ENCODE measurements at places on chromosomes 6 and 20.
A peak's percentile ranks its signal among the peaks of the same experiment; 100 is the strongest.

- DNase-seq = no peak
Measured at GRCh38 chr20:3858689-3859088, 12.1 kb downstream of the MAVS start.

GRCh38 chr6:70289299-70289698, 13.6 kb downstream of the COL9A1 start:
- no peak for DNase-seq

GRCh38 chr6:66481216-66481615, 774.2 kb upstream of the EYS start:
- no peak for DNase-seq

GRCh38 chr20:1388741-1389483, 3.9 kb downstream of the FKBP1A start:
- DNase-seq = no peak

DNA sequence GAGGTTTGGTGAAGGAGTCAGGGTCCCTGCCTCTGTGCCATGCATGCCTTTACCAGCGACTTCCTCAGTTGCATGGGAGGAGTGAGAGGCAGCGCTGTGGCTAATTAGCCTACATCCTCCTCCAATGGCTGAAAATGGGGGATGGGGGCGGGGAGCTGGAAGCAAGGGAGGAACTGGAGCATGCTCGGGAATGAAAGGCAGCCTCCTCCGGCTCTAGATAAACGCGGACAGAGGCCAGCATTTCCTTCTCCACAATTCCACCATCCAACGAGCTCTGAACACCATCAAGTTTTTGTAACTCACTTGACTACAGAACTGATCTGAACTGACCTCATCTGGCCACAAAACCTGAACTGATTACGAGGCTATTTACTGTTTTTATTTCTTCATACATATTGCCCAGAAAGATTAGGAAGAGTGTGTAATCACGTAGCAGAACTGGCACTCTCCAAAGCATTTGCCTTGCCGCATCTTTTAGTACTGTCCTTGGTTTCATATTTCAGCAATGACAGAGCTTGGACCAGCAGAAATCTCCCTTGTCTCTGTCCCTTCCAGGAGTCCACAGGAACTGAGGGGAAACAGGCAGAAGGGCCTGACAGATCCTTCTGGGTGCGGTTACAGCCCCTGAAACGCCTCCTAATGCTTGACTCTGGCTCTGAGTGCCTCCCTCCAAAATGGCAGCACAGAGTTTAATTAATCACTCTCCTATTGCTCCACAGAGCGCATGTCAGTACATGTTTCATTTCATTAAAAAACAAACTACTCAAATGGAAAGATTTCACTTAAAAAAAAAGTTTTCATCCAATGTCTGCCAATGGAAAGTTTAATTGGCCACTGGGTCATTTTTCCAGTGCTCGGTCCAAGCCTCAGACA, 58.2 kb upstream of the TRAF3IP2 start:
- DNase-seq = no peak

- DNase-seq = no peak
Measured at GRCh38 chr6:158698931-158699330, 49.1 kb downstream of the SYTL3 start.

GRCh38 chr20:11156922-11157321, 483.1 kb upstream of the JAG1 start:
- DNase-seq = no peak

GRCh38 chr20:38220587-38221118, 39.9 kb downstream of the KIAA1755 start:
- DNase-seq = no peak

- DNase-seq = peak; percentile 61
Measured at GRCh38 chr6:150208611-150209352, 65.9 kb downstream of the PPP1R14C start.

- DNase-seq = no peak
Measured at GRCh38 chr6:158207422-158207788, 39.3 kb downstream of the GTF2H5 start.

DNA sequence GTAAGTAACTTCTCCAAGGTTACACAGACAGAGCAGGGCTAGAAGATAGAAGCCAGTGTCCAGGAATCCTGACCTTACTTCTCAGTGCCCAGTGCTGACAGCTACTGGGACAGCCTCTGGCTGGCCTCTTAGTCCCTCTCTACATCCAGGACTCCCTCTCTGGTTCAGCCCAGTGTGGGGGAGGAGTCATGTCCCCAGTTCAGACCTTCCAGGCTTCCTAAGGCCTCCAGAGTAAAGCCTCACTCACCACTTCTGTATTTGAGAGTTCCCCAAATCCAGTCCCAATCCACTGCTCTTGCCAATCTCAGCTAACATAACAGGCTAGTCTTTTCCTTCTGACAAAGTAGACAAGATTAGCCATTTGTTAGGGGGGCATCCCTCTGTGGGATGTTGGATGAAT, 36.9 kb upstream of the EPB41L1 start:
- no peak for DNase-seq

DNA sequence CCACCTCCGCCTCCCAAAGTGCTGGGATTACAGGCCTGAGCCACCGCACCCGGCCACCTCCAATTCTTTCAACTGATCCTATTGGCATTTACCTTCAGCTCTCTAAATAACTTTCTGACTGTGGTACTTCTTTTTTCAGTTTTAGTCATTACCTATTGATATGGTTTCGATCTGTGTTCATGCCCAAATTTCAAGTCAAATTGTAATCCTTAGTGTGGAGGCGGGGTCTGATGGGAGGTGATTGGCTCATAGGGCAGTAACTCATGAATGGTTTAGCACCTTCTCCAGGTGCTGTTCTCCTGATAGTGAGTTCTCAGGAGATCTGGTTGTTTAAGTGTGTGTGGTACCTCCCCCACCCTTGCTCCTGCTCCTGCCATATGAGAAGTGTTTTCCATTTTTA, 140.9 kb downstream of the LPA start:
- DNase-seq = no peak

- DNase-seq = no peak
Measured at GRCh38 chr20:58810116-58810878, 40.4 kb downstream of the GNAS-AS1 start.

DNA sequence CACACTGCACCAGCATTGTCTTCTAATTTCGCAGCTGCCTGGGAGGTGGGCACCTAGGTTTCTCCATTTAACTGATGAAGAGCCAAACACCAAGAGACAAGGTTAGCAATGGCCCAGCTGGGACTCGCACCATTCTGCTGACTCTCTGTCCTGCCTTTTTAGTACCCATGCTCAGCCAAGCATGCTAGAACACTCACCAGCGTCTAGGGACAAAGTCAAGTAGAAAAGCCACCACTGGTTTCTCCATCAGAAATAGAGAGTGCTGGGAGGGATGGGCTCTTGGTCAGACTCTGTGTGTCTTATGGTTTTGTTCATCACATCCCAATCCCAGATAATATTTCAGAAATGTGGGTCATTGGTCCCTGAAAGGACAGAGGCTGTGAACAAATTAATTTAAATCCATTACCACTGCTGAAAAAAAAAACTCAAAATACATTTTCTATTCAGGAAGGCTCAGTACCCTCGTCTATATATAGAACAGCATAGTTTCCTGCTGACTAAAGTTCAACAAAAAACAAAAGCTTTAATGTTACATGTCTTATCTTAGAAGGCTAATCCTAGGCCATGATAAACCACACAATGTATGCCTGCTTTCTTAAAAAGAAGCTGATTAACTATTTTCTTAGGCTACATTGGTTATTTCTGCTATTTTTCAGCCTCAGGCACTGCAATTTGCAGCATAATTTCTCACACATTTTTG, 111.0 kb downstream of the TBC1D7 start:
- DNase-seq = no peak

- no peak for DNase-seq
Measured at GRCh38 chr6:88748141-88748540, 215.3 kb downstream of the RNGTT start.

GRCh38 chr6:13216236-13217014, 111.9 kb downstream of the TBC1D7 start:
- no peak for DNase-seq

DNA sequence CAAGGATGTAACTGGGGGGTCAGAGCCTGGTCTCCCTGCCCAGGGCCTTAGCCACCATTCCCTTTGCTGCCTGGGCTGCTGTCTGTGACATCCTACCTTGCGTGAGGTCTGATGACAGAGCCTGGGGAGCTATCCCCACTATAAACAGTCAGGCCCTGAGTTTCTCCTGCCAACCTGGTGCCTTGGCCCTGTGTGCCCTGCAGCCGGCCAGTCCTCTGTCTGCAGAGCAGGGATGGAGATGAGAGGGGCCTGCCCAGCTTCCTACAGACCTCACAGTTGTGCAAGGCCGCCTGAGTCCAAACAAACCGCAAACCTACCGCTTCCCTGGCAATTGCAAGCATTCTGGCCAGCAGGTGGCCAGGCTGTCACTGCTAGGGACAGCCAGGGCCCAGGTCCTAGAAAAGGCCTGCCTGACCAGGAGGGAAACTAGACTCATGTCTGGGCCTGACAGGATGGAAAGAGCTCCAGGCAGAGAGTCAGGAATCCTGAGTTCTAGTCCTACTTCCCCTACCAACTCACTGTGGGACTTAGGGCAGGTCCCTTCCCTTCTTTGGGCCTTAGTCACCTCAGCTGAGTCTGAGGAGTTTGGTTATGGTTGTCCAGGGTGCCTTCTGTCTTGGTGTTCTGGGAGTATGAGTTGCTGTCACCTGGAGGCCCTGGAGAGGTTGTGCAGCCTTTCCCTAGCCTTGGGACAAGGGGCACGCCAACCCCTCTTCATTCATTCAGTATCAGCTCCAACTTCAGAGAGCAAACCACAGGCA, 86.2 kb downstream of the VEGFA start:
- DNase-seq = no peak

- DNase-seq = no peak
Measured at GRCh38 chr20:8162610-8163009, 30.5 kb downstream of the PLCB1 start.

DNA sequence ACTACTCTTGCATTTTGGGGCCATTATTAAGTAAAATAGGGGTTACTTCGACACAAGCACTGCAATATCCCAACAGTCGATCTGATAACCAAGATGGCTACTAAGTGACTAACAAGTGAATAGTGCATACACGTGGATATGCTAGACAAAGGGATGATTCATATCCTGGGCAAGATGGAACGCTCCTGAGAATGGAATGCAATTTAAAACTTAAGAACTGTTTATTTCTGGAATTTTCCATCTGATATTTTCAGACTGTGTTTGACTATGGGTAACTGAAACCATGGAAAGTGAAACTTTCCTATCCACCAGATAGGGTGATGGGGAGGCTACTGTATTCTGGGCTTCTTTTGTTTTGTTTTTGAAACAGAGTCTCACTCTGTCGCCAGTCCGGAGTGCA, 66.5 kb downstream of the ILRUN start:
- no peak for DNase-seq

GRCh38 chr20:63463400-63464288, 8.8 kb downstream of the KCNQ2 start:
- no peak for DNase-seq

DNA sequence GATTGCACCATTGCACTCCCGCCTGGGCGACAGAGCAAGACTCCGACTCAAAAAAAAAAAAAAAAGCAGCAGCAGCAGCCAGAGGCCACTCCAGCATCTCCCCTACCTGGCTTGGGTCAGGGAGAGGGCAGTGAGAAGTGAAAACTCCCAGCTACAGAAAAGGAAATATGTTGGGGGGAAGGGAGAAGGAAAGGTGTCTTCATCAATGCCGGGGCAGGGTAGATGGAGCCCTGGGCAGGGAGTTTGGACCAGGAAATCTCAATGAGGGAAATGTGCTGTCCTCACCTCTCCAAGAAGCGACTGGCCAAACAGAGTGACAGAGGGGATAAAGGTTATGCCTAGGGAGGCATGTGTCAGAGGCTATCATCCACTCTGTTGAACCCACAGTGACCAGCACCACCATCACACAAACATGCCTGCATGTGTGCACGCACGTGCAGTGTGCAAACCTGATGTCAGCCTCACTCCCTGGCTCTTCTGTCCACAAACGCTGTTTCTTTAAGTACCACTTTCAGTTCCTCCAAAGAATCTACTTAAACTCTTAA, 887 bp upstream of the AIF1 start:
- no peak for DNase-seq

GRCh38 chr6:152271776-152272464, 365.2 kb downstream of the SYNE1 start:
- DNase-seq = no peak

DNA sequence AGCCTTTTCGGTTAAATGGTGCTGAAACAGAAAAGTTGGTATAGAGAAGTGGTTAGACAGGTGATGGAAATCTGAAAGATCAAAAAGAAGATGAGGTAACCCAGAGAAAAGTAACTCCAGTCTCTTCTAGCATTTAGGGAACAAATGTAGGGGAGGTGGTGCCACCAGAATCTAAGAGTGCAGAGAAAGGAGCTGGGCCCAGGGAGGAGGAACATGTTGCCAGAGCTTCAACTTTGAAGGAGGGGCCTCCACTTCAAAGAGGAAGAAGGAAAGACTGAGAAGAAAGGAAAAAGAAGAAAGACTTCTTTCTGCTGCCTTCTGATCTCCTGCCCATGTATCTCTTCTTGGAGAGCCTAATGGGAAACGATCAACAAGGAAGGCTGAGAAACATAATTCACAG, 23.5 kb upstream of the ATRN start:
- no peak for DNase-seq

DNA sequence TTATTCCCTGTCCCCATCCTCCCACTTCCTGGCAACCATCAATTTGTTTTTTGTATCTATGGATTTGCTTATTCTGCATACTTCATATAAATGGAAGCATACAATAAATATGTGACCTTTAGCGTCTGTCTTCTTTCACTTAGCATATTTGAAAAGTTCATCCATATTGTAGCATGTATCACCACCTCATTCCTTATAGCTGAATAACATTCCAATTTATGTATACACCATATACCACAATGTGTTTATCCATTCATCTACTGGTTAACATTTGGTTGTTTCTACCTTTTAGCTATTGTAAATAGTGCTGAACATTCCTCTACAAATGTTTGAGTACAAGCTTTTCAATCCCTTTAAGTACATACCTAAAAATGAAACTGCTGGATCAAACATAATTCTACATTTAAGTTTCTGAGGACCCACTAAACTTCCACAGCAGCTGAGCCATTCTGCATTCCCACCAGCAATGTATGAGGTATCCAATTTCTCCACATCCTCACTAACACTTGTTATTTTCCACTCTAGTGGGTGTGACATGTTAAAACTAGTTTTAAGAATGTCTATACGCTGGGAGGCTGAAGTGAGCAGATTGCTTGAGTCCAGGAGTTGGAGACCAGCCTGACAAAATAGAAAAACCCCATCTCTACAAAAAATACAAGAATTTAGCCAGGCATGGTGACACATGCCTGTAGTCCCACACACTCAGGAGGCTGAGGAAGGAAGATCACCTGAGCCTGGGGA, 32.9 kb downstream of the NUDT3 start:
- DNase-seq = no peak

- DNase-seq = no peak
Measured at GRCh38 chr20:4864311-4864752, 137.0 kb downstream of the SLC23A2 start.

DNA sequence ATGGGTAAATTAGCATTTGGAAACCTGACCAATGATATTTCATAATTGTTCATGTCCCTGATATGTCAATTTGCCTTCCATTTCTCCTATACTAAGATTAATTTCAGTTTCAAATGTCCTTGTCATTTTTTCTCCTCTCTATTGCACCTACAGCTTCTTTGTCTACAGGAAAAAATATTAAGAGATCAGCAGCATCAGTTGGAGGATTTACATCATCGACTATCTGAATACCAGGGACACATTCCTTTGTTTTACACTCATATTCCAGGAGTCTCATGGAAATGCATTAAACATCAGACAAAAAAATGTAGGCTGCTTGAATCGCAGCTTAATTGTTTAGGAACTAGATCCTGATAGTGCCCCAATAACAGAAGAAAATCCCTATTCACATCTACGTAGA, 188.2 kb downstream of the PRKN start:
- DNase-seq = no peak
